ENCODE measurements at places on chromosomes 13 and 19. TPM values are rescaled to one million over a fixed set of nuclear protein-coding genes. Genes with fewer than 3 reads are reported as not detected.

The MCEMP1 gene
- total RNA-seq = not detected

The CCDC70 gene
- not detected for total RNA-seq

The IGFLR1 gene
- total RNA-seq = 0.34 TPM

The CRB3 gene
- total RNA-seq = not detected

The MIDN gene
- 5.4 TPM for total RNA-seq

The ZNF460 gene
- total RNA-seq = 46.2 TPM

The LRRC8E gene
- 0.43 TPM for total RNA-seq

The LPAR6 gene
- 33.6 TPM for total RNA-seq

The ZNF571 gene
- total RNA-seq = 2.9 TPM

The PRODH2 gene
- total RNA-seq = not detected

The ZNF442 gene
- total RNA-seq = 1.9 TPM

The CLEC4M gene
- total RNA-seq = 160 TPM

The ZNF180 gene
- 7.5 TPM for total RNA-seq

The LGI4 gene
- not detected for total RNA-seq

The YJEFN3 gene
- 0.11 TPM for total RNA-seq

The FZR1 gene
- total RNA-seq = 28.2 TPM

Data from dermis lymphatic vessel endothelial cell (primary cell).